ENCODE measurements at places on chromosomes 3 and 15. TPM values are rescaled to one million over a fixed set of nuclear protein-coding genes. Genes with fewer than 3 reads are reported as not detected.

The GPX1 gene
- 90.0 TPM for total RNA-seq

DNA sequence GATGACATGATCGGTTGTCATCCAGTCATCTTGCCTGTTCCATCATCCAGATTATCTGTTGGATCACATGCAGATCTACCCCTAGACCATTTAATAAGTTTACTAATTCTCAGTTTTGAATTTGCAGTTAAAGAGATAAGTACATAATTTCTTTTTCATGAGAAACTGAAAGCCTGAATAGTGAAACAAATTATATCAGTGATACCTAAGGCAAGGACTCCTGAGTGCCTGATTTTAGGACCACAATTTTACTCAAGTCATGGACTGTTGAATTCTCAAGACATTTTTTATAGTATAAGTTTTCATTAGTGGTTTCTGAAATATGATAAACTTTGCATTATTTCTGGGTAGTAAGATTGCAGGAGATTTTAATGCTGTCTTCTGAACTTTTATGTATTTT, 13.2 kb downstream of the SIDT1 start:
- no peak for DNase-seq

DNA sequence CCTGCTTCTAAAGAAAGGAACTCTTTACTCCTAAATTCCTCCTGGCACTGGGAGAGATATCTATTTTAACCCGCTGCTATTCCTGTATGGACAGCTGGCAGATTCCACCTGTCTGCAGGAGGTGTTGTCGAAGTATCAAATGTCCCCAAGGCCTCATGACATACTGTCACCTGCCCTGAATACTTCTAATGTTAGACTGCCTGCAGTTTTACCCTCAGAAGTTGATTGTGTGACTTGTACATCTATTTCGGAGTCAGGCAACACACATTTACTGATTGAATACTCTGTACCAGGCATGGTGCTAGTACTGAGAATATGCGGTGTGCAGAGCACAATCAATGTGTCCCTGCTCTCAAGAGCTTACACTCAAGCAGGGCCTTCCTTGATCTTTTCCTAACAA, 38.6 kb downstream of the PDZRN3 start:
- DNase-seq = no peak

- no peak for DNase-seq
These were observed 16.0 kb upstream of the ZBBX start for GRCh38 chr3:167396075-167396474.

DNA sequence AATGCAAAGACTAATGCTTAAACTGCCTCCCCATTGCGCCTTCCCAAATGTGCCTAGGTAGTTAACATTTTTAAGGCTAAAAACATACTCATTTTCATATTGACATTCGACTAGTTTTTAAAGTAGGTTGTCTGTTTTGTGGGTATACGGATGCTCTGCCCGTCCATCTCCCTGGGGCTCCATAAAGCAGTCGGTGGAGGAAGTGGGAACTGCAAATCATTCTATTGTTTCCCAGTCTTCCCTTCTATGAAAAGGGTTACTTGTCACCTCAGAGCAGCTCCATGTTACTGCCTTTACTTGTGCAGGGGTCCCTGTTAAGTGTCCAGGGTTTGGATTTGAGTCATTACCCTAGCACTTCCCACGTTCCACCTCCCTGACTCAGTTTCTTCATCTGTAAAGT, 10.9 kb downstream of the CHCHD6 start:
- DNase-seq = no peak

GRCh38 chr3:110178965-110179364, 841.6 kb upstream of the DPPA4 start:
- no peak for DNase-seq

The KLF15 gene
- 0.39 TPM for total RNA-seq

- no peak for DNase-seq
These were observed 1.0 kb downstream of the LRCH3 start for GRCh38 chr3:197791892-197792647.

GRCh38 chr3:68809596-68809995, 122.8 kb downstream of the TAFA4 start:
- DNase-seq = no peak

DNA sequence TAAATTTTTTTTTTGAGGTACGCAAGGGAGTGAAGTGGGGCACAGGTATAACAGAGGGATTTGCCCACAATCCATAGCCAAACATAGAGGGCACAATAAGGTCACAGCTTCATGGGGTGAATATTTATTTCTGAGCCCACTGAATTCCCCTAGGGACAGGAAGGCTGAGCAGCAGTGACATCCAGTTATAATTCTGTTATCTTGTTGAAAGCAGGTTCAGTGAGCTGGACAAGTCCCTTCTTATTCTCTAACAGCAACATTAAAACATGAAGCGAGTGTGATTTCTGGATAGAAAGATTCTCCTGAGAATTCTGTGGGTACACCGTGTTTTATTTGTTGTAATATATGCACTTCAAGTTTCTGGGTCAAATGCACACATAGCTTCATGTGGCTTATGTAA, 538.2 kb downstream of the NAALADL2 start:
- no peak for DNase-seq

GRCh38 chr15:66572146-66572545, 6.3 kb upstream of the LCTL start:
- no peak for DNase-seq

The TRIM42 gene
- not detected for total RNA-seq

DNA sequence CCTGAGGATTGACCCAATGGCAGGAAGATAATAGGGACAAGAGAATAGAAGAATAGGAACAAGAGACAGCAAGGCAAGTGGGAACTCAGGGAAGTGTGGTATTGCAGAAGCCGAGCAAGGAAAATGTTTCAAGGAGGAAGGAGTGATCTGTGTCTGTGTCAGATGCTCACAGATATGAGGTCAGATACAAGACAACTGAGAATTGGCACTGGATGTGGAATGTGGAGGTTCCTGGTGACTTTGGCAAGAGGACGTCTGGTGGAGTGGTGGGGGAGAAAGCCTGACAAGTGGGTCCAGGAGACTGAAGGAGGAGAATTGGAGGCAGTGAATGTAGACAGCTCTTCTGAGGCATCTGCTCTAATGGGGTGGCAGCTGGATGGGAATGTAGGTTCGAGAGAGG, 24.1 kb downstream of the GYG1 start:
- no peak for DNase-seq

- no peak for DNase-seq
These were observed 31.6 kb downstream of the PRKCD start for GRCh38 chr3:53192608-53193007.

GRCh38 chr3:89332793-89333192, 225.4 kb downstream of the EPHA3 start:
- DNase-seq = no peak

The CPEB1 gene
- total RNA-seq = not detected

The SERF2 gene
- total RNA-seq = 656 TPM

DNA sequence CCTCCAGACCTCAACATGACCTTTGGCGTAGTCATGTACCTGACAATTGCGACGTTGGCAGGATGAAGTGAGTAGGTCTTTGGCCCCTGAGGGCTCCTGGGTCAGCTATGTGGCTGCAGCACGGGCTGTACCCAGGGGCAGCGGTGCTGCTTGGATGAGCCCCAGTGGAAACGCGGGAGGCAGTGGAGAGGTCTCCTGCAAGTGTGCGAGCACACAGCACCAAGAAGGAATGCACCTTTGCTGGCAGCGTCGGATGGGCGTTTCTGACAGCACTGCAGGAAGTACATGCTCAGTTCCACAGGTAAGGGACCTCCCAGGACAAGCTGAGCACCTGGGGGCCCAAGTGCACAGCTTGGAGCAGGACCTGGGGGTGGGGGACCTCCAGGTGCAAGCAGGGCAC, 67.4 kb upstream of the UNC13C start:
- no peak for DNase-seq

DNA sequence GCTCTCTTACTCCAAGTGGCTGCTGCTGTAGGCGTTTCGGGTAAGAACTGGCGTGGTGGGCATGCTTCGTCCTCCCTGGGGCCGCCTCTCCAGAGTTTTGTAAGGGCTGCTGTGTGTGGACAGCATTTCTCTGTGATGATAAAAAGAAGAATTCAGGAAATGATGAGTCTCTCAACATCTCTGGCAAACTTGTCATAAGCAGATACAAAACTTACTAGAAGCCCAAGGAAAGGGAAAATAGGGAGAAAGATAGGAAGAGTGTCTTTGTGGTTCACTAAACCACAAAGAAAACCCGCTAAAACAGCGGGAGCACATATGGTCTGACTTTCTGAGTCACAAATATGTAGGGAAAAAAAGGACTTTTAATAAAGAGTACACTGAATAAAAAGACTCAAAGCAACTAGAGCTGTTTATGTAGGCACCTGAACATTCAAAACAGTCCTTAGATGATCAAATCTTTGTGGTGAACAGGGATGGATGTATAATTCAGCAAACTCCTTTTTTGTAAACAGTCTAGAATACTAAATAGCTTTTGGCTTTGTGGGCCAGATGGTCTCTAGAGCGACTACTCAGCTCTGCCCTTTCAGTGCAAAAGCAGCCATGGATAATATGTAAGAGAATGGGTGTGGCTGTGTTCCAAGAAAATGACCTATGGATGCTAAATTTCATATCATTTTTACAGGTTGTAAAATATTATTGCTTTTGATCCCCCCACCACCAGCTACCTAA, 60.4 kb upstream of the LMOD3 start:
- no peak for DNase-seq

DNA sequence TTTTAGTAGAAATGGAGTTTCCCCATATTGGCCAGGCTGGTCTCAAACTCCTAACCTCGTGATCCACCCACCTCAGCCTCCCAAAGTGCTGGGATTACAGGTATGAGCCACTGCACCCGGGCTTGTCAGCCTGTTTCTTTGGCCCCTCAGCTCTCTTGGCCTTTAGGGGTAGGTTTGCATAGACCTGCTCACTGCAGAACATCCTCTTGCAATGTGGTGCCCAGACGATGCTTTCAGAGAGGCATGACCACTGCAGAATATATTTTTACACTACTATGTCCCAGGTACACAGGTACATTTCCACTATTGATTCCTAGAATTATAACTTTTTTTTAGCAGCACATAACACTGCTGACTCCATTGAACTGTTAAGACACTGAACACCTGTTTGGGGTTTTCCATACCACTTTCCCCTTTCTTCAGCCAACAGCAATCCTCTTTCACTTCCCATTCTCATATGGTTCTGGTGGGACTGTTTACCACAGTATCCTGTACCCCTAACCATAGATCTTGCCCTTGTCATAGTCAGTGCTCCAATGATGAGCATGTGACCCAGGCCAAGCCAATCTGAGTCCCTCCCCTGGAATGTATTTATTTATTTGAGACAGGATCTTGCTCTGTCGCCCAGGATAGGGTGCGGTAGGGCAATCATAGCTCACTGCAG, 21.1 kb downstream of the CCDC32 start:
- no peak for DNase-seq

DNA sequence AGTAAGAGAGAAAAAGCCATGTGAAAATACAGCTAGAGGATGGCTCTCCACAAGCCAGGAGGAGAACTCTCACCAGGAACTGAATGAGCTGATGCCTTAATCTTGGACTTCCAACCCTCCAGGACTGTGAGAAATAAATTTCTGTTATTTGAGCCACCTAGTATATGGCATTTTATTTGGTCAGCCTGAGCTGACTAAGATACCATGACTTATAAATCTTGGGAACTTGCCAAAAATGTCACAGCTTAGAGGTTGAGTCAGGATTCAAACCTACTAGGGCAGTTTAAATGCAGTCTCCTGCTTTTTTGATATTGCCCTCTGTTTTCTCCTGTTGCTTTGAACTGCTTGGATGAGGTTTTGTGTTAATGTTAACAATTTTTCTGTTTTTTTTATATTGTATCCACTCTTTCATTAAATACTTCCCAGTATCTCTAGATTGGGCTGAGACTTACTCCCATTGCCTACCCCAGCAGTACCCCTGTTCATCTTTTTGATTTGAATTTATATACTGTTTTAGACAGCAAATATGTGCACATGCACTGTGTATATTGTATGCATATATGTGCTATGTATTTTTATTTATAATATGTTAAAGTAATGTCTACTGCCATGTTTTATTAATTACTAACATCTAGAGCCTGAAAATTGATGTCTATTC, 1223.2 kb downstream of the OTOL1 start:
- no peak for DNase-seq

- DNase-seq = no peak
These were observed 4.7 kb downstream of the INAFM2 start for GRCh38 chr15:40328176-40328575.

The CLSTN2 gene
- not detected for total RNA-seq

DNA sequence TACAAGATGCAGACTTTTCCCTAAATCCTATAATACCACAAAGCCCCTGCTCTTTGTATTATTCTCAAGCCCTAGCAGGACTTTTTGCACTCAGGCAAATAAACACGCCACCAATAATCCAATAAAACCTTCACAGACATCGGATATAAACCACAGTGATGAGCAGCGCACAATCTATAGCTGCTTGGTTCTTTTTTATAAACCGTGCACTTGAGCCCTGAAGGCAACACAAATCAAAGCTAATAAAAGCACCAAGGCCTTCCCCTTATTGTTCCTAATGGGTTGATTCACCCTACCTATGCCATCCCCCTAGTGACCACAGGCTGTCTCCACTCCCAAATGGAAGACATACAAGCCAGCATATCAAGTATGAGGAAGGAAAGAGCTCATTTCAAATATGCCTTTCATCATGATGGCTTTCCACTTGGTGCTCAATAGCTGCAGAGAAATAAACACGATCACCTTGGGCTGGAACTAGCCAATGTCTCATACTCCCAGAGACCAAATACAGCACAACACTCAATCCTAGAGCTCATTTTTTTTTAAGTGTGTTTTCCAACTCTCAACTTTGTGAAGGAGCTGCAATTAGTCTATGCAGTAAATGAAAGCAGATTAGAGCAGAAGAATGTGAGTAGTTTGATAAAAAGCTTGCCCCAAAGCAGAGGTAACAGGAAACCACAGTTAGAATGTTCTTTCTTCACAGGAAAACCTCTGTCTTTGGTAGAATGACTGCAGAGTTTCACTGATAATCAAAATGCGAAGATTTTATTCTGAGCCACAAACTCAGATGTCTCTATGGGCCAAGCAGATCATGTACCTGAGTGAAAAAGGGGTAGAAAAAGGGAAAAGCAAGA, 573.9 kb downstream of the AGBL1 start:
- no peak for DNase-seq

- DNase-seq = no peak
These were observed 13.8 kb upstream of the IL16 start for GRCh38 chr15:81182756-81183438.

DNA sequence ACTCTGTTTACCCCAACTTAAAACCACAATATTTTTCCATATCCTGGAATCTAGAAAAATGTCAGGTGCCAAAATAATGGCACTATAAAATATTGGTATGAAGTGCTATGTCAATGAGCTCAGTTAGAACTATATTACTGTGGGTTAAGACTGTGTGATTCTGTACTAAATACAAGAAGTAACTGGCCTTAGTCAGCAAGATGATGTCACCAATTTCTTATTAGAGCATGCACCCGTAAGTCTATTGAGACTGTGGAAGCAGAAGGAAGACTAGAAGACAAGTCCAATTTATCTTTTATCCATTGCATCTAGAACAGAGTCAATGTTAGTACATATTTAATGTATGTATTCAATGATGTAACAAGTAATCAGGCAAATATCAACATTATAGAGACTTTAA, 25.0 kb downstream of the LRRC58 start:
- no peak for DNase-seq
